CD8-positive, alpha-beta T cell (primary cell): ENCODE measurements at places on chromosomes 2 and 18.
A peak's percentile ranks its signal among the peaks of the same experiment; 100 is the strongest.

GRCh38 chr2:139885921-139886498 lies 1105.8 kb upstream of the NXPH2 start:
- DNase-seq = no peak

- DNase-seq = no peak
These were observed 710 bp upstream of the TMSB10 start for GRCh38 chr2:84904717-84905174.

DNA sequence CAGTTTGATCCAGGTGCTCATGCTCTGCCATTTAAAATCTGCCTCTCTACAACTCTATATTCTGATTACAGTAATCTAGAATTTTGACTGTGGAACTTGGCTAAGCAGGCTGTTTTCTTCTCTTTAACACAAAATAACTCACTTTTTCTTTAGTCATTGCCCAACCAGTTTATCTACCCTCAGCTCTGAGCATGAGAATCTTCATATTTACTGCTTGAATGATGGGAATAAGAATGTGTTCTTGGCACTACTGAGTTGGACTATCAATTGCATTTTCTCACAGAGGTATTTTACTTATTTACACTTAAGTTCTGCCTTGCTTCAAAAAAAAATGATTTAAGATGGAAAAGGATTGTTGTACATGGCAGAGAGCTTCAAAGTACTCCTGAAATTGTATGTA lies 301.1 kb downstream of the CCDC85A start:
- no peak for DNase-seq

- DNase-seq = peak; percentile 69
These were observed 130.2 kb upstream of the ID2 start for GRCh38 chr2:8551622-8552074.

GRCh38 chr2:176652300-176653182 lies 383.3 kb downstream of the MTX2 start:
- DNase-seq = no peak

GRCh38 chr18:38981389-38981788 lies 1415.8 kb upstream of the CELF4 start:
- no peak for DNase-seq

- DNase-seq = no peak
These were observed 3.4 kb downstream of the SGPP2 start for GRCh38 chr2:222427646-222428301.

GRCh38 chr18:398935-399630 lies 101.4 kb downstream of the COLEC12 start:
- DNase-seq = no peak

GRCh38 chr2:117917223-117917917 lies 96.5 kb downstream of the CCDC93 start:
- DNase-seq = no peak

DNA sequence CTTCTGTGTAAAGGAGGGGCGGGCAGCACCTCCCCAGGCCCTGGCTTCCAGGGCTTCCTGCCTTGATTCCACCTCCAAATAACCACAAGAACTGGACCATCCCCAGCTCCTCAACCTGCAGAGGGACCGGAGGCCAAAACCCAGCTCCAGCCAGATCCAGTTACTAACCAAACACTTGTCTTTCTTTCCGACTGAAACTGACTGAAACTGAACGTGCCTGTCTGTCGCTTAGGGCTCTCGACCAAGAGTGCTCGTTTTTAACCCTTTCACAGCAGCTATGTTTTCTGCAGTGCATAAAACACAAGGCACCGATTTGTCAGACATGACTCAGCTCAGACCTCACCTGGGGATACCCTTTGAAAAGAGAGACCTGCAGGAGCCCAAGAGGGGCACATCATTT lies 249.9 kb upstream of the SIX2 start:
- DNase-seq = no peak

- DNase-seq = no peak
These were observed 2.1 kb downstream of the TFCP2L1 start for GRCh38 chr2:121282800-121283385.

- DNase-seq = no peak
These were observed 823.2 kb upstream of the ID2 start for GRCh38 chr2:7858624-7859023.

DNA sequence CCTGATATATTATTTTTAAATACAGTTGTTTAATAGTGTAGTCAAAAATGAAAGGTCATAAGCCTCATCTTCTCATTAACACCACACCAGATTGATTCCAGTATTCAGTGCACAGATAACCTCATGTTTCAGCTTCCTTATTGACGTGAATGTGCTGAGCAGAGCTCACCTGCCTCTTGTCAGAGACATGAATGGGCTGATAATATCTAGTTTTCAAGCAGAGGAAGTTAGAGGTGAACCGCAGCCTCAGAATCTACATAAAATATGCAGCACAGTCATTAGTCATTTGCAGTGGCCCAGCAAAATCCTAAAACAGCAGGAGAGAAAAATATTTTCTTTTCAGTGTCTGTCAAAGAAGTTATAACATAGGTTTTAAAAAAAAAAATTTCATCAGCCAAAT lies 216.2 kb downstream of the GBX2 start:
- peak; percentile 38 for DNase-seq

DNA sequence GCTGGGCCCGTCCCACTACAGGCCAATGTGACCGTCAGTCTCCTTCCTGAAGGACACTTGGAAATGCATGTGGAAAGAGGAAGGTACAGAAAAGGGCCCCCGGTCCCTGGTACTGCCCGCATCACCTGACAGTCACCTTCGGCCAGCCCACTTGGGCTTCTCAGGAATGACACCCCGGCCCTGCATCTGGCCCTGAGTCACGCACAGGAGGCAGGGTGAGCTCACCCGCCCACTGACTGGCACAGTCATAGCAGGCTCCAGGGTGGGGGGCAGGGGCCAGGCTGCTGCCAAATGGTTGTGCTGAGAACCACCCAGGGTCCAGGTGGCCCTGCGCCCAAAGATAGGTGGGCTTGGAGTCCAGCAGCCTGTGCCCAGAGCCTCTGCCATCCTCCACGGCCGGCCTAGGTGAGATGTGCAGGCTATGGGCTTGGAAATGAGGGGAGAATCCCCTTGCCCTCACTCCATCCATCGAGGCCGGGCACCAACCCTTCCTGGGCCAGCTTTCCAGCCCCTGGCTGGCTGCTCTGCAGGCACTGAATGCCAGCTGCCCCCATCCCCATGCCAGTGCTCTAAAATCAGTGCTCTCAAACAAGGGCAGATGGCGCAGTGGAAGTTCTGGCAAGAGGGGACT lies 14.1 kb downstream of the EMX1 start:
- DNase-seq = no peak

GRCh38 chr2:99881901-99882591 lies 260.3 kb downstream of the AFF3 start:
- no peak for DNase-seq
